Activated CD4-positive, alpha-beta T cell treated with anti-CD3 and anti-CD28 coated beads for 4 hours (primary cell): ENCODE measurements at places on chromosomes 6 and 20.

GRCh38 chr6:159110013-159110412 lies 59.2 kb upstream of the FNDC1 start:
- DNase-seq: peak; percentile 42

DNA sequence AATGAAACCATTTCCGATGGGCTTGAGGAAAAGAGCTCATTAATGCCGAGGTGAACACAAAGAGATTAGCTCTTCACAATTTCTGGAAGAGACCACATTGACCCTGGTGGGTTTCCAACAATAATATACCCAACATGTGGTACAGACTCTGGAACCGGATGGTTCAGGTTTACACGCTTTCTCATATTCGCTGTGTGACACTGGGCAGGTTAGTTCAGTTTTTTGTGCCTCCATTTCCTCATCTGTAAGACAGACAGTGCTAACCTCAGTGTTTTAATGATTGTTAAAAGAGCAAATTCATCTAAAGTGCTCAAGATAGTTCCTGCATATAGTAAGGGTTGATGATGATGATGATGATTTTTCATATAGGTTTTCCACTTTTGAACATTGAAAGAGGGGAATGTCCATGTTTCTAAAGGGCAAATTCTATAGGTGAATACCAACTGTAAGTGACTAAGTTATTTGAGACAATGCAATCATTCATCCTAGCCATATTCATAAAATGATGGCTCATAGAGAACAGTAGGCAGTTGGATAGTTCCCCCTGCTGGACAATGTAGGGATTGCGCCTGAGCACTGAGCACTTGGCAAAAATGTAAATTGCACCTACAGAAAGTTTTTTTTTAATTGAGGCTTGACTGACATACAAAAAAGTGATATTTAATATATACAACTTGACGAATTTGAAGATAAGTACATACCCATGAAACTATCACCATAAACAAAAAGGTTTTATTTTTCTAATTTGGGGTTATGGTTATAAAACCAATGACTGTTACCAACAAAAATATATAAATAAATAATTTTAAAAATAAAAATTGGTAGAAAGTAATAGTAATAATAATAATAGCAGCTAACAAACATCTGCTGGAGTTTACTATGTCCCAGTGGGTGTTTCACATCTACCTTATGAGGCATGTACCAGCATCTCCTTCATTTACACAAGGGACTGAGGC lies 2.1 kb upstream of the PERP start:
- peak; percentile 65 for DNase-seq

GRCh38 chr6:62721408-62721807 lies 435.4 kb upstream of the KHDRBS2 start:
- DNase-seq: no peak

DNA sequence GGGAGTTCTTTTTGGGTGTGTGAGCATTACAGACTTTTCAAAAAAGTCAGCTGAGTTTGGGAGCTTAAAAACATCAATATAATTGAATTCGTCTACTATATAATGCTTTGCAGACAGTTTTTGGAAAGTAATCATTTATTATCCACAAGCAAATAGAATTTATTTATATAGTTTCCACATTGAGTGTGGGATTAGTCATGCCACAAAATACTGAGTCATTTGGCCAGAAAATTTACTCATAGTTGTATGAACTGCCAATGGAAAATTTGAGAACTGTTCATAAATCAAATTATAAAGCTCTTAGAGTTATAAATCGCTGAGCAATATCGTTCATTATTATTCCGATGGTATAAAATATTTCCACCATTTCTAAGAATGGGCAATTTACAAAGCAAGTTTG lies 5.0 kb downstream of the BEND6 start:
- no peak for DNase-seq

DNA sequence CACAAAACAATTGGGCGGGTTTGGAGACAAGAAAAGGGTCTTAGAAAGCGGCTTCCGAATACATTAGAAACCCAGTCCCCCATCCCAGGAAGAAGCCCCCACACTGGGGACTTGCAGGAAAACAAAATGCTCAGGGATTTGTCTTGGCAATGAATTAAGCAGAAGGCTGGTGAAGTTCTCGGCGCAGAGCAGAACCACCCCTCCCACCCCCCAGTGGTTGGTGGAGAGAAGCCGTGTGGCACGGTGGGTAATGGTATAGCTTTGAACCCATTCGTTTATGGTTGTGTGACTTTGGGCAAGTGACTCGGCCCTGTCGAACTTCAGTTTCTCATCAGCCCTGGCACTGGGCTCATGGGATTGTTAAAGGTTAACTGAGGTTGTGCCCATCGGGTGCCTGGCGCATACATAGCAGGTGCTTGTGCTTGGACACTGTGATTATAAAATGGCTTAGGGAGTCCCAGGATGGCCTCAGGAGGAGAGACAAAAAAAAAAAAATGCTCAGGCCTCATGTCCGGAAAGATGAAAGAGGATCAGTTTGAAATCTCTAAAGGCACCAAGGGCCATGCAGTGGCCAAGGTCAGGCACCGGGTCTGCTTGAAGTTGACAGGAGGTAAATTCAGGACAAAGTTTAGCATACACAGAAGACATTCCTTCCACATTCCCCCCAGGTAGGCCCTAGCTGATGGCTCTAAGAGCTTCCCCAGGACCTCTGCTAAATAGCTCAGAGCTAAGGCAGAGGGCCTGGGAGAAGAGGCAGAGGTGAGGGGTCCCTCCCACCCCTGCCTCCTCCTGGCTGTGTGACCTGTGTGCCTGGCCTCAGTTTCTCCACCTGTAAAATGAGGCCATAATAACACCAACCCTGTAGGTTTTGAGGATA lies 120.1 kb upstream of the PTPN1 start:
- no peak for DNase-seq

DNA sequence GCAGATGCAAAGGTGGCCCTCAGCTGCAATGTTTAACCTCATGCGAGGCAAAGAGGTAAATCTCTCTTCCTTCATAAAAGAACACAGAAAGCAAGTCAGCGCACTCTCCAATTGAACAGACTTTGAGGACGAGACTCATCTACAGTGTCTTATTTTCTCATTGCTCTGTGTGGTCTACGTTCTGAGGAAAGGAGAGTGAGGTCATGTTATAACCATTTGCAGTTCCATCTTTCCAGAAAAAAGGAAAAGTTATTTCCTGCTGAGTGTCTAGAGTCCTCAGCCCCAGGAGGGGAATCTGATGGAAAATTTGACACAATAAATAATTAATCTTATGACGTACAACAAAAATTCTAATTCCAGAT lies 35.6 kb upstream of the THBS2 start:
- no peak for DNase-seq

DNA sequence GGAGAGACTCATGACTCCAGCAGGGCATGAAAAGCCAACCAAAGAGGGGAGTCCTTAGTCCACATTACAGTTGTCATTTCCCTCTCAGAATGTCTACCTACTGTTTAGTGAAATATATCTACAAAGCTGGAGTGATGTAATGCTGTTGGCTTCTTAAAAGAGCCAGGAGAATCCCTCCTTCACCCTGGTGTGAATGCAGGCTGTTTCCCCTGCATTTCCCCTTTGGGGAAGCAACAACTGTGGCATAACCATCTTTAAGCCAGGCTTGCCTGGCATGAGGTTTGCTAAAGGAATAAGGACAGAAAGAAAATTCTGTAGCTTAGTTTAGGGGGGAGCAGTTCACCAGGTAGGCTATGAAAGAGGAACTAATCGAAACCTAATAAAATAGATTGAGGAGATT lies 129.5 kb downstream of the CRYBG1 start:
- DNase-seq: no peak

GRCh38 chr6:15327271-15327670 lies 81.4 kb downstream of the JARID2 start:
- DNase-seq: peak; percentile 22

DNA sequence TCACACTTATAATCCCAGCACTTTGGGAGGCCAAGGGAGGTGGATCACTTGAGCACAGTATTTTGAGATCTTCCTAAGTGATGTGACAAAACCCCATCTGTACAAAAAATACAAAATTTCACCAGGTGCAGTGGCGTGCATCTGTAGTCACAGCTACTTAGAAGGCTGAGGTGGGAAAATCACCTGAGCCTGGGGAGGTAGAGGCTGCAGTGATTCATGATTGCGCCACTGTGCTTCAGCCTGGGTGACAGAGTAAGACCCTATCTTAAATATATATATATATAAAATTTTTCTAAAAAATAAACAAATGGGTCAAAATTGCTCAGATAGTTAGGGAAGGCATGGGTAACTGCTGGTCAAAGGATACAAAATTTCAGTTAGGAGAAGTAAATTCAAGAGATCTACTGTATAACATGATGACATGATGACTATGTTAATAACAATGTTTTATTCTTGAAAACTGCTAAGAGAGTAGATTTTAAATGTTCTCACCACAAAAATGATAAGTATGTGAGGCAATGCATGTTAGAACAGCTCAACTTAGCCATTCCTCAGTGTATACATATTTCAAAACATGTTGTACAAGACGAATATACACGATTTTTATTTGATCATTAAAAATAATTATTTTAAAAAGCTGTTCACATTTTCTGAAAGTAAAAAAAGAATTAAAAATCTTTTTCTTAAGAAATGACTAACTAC lies 24.4 kb downstream of the TBC1D32 start:
- no peak for DNase-seq

DNA sequence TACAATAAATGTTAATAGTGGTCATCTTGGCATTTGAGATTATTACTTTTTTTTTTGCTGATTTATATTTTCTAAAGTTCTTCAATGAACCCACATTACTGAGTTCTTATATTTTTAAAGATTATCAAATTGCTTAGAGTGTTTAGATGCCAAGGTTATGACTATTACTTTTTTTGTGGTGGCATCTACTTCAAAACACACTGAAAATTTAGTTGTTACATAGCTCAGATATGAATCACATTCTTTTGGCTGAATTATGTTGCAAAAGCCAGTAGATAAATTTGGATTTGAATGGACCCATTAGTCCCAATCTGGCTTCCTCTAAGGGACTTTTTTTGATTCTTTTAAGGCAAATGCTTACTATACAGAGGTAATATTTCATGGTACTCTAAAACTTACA lies 8.9 kb downstream of the UTRN start:
- no peak for DNase-seq

DNA sequence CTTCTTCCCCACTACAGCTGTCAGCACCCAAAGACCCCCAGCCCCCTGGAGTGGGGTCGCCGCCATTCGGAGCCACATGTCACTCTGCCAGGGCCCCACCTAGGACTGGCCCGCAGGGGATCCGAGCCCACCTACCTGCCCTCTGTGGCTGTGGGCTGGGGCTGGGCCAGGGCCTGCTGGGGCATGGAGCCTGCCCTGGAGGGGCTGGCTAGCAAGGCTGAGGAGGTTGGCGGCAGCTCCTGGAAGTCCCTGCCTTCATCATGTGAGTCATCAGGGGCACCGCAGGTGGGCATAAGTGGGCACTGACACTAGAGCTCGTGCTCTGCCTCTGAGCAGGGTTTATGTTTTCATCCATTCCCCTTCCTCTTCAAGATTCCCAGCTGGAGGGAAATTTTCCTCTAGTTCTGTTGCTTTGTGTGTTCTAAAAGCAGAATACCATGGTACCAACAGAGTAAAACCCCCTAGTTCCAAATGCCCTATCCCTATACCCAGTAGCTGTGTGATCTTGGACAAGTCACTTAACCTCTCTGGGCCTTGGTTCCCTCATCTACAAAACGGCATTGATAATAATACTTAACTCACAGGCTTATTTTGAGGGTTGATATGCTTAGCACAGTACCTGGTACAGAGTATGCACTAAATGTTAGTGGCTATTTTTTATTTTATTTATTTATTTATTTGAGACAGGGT lies 8.7 kb upstream of the FANCE start:
- DNase-seq: no peak

DNA sequence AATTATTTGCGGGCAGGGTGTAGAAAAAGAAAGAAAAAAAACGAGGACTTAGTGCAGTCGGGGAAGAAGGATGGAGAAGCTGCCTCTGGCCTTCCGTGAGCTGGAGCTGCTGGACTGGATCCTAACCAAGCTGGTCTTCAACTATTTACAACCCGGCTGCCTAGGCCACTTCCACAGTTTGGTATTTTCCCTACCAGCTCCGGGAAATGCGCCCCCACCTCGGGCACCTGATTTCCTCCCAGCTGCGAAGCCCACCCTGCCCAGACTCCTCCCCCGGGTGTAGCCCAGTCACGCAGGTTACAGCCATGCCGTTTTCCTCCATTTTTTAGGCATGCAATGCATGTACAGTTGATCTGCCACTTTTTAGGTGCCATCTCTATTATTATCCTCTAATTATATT lies 21.2 kb downstream of the THEMIS start:
- DNase-seq: peak; percentile 14

- no peak for DNase-seq
Observed at GRCh38 chr6:22294301-22294700, 2.5 kb downstream of the PRL start.

GRCh38 chr6:170371588-170371987 lies 65.0 kb downstream of the FAM120B start:
- DNase-seq: no peak

DNA sequence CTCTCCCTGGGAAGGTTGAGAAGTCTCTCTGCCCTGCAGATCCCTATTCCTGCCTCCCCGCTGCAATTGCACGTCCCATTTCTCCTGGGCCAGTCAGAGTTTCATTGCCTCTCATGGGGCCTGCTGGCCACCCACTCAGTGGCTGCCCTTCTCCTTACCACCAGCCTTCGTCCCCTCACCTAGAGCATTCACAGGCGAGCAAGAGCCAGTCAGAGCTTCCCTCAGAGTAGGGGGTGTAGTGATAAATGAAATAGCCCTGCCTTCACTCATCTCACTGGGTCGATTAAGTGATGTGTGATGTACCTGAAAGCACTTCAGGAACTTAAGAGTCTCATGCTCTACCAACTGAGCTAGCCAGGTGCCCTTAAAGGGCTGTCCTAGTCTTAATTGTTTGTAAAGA lies 52.0 kb upstream of the FANCE start:
- no peak for DNase-seq

- DNase-seq: no peak
Observed at GRCh38 chr20:19449051-19449450, 236.6 kb downstream of the SLC24A3 start.

- no peak for DNase-seq
Observed at GRCh38 chr20:41394931-41395666, 28.5 kb upstream of the EMILIN3 start.

- DNase-seq: no peak
Observed at GRCh38 chr6:25504661-25505060, 147.4 kb upstream of the SCGN start.

GRCh38 chr6:142671791-142672190 lies 273.2 kb downstream of the HIVEP2 start:
- DNase-seq: no peak

DNA sequence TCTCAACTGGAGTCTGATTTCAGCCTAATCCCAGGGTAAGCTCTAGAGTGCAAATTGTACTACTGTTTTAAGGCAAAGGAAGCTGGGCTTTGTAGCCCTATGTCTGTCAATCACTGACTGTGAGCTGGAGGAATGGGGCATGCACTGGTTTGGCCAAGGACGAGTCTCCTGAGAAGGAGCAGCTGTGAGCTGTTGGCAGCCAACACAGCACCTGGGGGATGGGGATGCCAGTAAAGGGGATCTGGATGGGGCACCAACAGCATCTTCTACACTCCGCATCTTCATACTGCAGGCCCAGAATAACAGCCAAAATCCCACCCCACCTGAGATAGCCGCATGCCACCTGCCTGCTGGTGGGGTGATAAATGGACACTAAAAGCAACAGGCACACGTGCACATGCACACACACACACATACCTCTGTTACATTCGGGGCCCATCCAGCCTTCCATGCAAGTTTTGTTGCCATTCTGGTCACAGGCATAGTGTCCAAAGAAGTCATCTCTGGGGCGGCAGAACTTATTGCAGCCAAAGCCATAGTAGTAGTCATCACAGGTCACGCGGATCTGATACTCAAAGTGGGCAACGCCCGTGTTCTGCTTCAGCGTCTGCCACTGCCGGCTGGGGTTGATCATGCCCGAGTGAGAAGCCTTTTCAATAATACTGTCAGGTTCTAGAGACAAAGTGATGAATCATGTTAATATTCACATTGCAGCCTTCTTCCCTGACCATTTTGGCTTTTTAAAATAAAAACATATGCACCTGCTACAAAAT lies 15.6 kb downstream of the JAG1 start:
- DNase-seq: no peak
